Fibroblast of lung (primary cell): ENCODE measurements at places on chromosomes 3 and 15.

GRCh38 chr3:40939030-40939740 lies 260.1 kb upstream of the CTNNB1 start:
- DNase-seq, result no peak

DNA sequence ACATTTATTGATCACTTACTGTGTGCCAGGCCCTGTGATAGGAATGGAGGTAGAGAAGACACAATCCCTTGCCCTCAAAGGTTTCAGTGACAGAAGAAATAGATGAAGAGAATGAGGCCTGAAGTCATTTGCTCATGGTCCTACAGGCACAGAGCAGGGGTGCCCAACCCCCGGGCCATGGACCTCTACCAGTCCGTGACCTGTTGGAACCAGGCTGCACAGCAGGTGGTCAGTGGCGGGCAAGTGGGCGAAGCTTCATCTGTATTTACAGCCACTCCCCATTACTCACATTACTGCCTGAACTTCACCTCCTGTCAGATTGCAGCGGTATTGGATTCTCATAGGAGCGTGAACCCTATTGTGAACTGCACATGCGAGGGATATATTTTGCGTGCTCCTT lies 480.3 kb downstream of the LPP start:
- no peak for DNase-seq

DNA sequence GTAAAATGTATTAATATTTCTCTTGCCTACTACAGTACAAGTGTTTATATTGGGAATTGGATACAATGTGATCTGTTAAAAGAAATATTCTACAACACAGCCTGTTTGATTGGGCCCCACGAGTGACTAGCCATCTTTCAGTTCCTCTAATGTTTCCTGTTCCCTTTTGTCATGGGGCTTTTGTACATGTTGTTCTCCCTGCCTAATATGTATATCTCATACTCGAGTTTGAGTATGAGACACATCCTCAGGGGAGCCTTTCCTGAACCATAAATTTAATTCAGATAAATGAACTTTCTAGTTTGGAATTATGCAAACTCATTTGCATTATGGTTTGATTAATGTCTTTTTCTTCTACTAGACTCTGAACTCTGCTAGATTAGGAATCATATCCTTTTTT lies 65.5 kb downstream of the MEF2A start:
- no peak for DNase-seq

DNA sequence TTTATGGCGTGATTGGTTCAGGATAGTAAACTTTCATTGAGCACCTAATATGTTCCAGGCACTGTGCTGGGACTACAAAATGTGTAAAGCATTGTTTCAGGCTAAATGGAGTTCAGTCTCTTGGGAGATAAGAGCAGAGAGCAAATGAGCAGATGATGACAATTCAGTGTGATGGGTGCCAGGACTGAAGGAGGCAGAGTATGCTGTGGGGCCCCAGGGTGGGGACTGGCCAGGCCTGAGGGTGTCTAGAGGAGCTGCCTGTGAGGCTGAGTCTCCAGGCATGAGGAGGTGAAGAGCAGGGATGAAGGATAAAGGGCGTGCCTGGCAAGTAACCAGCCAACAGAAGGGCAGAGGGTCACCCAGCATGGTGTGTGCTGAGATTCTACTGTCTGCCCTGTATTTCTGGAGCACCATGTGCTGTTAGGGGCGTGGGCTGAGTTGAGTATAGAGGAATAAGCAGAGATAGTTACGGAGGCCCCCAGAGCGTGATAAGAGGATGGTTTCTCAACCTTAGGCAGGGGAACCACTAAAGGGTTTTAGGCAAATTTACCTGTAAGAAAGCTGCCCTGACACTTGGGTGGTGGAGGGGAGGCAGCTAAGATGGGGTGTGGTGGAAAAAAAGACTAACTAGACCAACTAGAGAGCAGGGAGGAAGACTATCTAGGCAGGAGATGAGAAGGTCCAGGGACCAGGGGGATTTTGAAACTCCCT lies 38.5 kb downstream of the EPHB1 start:
- DNase-seq, result no peak

- peak; percentile 50 for DNase-seq
These were observed 84.7 kb downstream of the ETV5 start for GRCh38 chr3:186024210-186024609.
